Activated T-helper 2 cell treated with anti-CD3 and anti-CD28 coated beads, Interferon-gamma antibody, Interleukin-2, Interleukin-4, amounts not matched to agents 10 μg/mL and 5 μg/mL and 100 μg/mL, durations not matched to agents 14 hours and 24 hours and 36 hours (primary cell): ENCODE measurements at places on chromosomes 16 and 17. TPM values are rescaled to one million over a fixed set of nuclear protein-coding genes. Genes with fewer than 3 reads are reported as not detected.

The TOP2A gene
- 193 and 199 TPM in 2 replicates for total RNA-seq

The CMTM2 gene
- total RNA-seq = 0.30 and 0.53 TPM in 2 replicates

The OTOP2 gene
- not detected in 2 replicates for total RNA-seq

The PRSS36 gene
- 0.07 and 0.14 TPM in 2 replicates for total RNA-seq

The HSF4 gene
- total RNA-seq = 33.4 and 33.9 TPM in 2 replicates

The SOCS7 gene
- 25.9 and 30.5 TPM in 2 replicates for total RNA-seq

The ADAM11 gene
- total RNA-seq = 0.09 and 0.14 TPM in 2 replicates

The SLC6A2 gene
- total RNA-seq = not detected in 2 replicates

The KRTAP9-1 gene
- not detected in 2 replicates for total RNA-seq
